OCI-LY7 (cell line): ENCODE measurements at places on chromosomes 5 and 9. TPM values are rescaled to one million over a fixed set of nuclear protein-coding genes. Genes with fewer than 3 reads are reported as not detected.

Gene NEUROG1
- not detected in 2 replicates for total RNA-seq

Gene INSL6
- total RNA-seq = not detected in 2 replicates

Gene CFAP157
- total RNA-seq = 0.13 TPM in 1 of 2 replicates, not detected in the other

Gene SQSTM1
- 68.3 and 81.1 TPM in 2 replicates for total RNA-seq

Gene LCN15
- total RNA-seq = not detected in 2 replicates

Gene OR5C1
- not detected in 2 replicates for total RNA-seq

Gene NTNG2
- 1.9 and 3.2 TPM in 2 replicates for total RNA-seq

Gene PCDHA6
- not detected in 2 replicates for total RNA-seq

Gene HSD17B3
- total RNA-seq = not detected in 2 replicates

Gene ANKRD18A
- not detected in 2 replicates for total RNA-seq

- no peak for DNase-seq
Measured at GRCh38 chr5:176642675-176643490, 4.4 kb upstream of the TSPAN17 start.

DNA sequence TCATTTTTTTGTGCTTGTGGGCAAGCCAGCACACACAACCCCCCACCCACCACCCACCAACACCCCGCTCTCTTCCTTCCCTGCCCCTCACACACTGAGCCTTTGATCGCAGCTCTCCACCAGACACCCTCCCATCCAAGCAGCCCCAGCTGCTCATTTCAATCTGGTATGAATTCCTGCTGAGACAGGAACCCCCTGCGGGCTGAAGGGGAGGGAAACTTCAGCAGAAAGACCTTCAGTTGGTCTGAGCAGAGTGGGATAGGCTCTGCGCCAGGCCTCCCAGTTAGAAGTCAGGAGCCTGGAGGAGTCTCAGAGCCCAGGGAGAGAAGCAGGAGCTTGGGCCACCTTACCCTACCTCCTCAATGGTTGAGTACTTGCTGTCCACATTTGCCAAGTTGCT lies 7.2 kb downstream of the PCDHGC5 start:
- DNase-seq = no peak

- no peak for DNase-seq
Measured at GRCh38 chr5:154390746-154391359, 54.9 kb upstream of the SAP30L start.

DNA sequence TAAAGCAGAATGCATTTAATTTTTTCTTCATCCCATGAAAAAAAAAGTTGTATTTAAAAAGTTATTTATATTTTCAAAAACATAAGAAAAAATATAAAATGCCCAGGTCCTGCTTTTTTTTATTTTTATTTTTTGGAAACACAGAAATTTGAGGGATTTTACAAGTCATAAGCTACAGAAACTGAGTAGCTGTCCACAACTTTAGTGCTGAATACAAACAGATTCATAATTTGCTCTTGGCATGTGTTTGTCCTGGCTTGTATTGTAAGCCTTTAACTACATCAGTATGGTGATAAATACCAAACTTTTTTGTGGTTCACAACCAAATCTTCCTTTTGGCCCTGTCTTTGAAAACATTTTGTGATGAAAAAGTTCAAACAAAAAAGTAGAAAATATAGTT lies 7.5 kb upstream of the PLCXD3 start:
- no peak for DNase-seq

DNA sequence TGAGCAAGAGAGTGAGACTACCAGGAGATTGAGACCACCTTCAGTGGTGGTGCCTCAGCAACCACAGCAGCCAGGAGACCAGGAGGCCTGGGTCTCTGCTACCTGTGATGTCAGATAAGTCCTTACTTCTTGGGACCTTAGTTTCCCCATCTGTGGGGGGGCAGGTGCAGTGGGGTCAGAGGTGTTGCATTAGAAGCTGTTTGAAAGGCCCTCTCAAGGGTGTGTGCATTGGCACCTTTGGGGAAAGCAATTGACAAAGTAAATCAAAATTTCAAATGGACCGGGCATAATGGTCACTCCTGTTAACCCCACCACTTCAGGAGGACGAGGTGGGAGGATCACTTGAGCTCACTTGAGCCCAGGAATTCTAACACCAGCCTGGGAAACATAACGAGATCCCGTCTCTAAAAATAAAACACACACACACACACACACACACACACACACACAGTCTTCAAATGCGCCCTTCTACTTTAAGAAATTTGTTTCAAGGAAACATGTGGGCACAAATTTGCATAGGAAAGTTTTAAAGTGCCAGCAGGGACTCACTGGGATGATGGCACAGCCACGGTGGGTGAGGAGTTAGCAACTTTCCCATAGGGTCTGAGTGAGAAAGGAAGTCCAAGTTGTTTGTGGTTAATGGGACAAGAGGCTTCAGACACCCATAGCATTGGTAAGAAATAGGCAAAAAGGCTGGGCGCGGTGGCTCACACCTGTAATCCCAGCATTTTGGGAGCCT lies 1.3 kb upstream of the AK1 start:
- no peak for DNase-seq

GRCh38 chr9:136671646-136672430 lies 9.1 kb downstream of the EGFL7 start:
- peak; percentile 58 for DNase-seq

- no peak for DNase-seq
Measured at GRCh38 chr9:136117916-136118319, 757 bp downstream of the TMEM250 start.

- no peak for DNase-seq
Measured at GRCh38 chr5:56309262-56309826, 76.2 kb upstream of the ANKRD55 start.

DNA sequence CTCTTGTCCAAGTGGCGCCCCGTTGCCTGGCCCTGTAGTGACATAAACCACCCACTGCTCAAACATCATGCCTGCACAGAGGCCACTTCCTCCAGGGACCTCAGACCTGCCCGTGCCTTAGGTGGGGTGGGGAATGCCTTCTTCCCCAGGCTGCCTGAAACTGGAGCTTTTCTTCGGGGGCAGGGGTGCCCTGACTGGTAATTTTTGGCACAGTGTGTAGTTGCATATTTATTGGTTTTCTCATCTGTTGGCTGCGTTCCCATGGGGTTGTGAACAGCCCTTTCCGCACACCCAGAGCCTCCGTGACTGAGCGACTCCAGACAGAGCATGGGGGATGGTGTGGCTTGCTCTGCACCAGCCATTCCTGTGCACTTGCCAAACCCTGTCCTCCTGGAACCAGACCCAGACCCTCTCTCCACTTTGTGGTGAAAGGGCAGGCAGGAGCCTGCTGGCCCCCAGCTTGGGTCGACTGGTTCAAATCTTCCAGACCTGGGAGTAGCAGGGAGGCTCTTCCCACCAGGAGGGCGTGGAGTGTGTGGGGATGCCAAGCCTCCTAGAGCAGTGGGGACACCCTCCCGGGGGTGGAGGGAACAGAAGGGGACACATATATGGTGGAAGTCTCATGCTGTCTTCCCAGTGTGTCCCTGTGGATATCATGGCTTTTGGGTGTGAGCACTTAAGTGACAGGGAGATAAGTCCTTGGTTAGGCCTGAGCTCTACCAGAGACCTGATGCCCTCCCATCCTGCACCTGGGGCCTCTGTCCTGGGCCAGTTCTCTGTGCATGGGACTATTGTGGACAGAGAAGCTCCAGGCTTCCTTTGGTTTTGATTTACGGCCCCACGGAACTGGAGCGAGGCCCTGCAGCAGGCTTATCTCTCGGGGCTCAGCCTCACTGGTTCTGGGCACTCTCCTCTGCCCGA lies 39.6 kb downstream of the WNK2 start:
- no peak for DNase-seq

- no peak for DNase-seq
Measured at GRCh38 chr9:87950296-87950695, 24.0 kb downstream of the CDK20 start.

GRCh38 chr5:144144956-144145751 lies 25.3 kb downstream of the YIPF5 start:
- no peak for DNase-seq

- no peak for DNase-seq
Measured at GRCh38 chr5:24854850-24855249, 210.1 kb upstream of the CDH10 start.

DNA sequence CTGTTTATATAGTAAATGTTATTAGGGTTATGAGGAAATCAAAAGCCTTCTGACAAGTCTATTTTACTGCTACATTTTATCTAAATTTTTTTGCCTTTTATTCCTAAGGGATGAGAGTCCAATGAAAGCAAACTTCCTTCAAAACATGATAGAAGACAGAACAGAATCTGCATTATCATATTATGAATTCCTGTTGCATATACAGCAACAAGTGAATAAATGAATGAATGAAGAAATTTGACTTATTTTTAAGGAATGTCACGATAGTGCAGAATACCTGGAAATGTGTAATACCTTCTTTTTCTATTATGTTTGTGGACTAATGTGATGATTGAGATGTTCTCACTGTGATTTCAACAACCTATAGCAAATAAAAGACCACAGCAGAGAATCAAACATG lies 13.5 kb upstream of the CAMLG start:
- DNase-seq = no peak

GRCh38 chr9:126000256-126000655 lies 253.1 kb downstream of the PBX3 start:
- no peak for DNase-seq

DNA sequence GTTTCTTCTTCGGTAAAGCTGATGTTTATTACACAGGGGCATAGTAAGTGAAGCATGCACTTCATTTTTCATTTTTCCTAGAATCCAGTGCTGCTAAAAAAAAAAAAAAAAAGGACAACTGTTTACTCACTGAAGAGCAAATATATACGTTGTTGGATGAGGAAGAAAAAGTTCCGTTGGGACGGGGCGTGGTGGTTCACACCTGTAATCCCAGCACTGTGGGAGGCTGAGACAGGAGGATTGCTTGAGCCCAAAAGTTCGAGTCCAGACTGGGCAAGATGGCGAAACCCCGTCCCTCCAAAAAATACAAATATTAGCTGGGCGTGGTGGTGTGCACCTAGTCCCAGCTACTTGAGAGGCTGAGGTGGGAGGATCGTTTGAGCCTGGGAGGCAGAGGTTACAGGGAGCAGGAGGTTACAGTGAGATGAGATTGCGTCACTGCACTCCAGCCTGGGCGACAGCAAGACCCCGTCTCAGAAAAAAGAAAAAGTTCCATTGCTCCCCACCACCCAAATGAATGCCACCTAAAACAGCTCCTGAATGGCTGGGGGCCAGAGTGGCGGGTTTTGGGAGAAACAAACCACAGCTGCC lies 60.1 kb upstream of the GNE start:
- no peak for DNase-seq

- DNase-seq = peak; percentile 33
Measured at GRCh38 chr9:77751341-77752091, 103.4 kb upstream of the GNA14 start.

GRCh38 chr9:106277966-106278365 lies 583.6 kb downstream of the TMEM38B start:
- no peak for DNase-seq

DNA sequence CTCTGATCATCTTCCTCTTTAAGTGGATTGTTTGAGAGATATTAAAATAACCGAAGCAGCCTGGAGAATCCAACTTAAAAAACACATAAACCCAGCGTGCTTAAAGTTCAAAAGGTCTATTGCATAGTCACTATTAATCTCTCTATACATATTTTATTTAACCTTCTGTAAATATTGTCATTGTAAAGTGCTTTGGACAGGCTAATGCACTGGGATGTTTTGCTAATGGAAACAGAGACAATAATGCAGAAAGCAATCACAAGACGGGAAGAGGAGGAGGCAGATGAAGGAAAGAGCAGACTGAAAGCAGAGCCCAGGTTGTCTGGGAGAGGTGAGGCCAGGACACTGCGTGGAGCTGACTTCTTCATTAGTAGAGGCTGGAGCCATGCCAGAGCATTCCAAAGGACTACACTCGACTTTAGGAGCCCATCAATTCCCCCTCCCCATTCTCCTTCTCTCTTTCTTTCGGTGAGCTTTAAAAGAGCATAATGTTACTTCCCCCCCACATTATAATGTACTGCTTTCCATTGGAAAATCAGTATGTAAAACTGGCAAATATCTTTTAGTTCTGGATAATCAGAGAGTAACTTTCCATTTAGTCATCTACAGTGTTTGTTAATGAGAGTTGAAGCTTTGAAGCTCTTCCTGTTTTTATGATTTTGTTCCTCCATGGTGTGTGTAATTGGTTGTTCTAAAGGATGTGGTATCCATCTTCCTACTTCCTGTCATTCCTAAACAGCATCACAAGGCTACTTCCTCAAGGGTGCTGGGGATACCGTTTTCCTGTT lies 307.3 kb upstream of the MPDZ start:
- DNase-seq = no peak

DNA sequence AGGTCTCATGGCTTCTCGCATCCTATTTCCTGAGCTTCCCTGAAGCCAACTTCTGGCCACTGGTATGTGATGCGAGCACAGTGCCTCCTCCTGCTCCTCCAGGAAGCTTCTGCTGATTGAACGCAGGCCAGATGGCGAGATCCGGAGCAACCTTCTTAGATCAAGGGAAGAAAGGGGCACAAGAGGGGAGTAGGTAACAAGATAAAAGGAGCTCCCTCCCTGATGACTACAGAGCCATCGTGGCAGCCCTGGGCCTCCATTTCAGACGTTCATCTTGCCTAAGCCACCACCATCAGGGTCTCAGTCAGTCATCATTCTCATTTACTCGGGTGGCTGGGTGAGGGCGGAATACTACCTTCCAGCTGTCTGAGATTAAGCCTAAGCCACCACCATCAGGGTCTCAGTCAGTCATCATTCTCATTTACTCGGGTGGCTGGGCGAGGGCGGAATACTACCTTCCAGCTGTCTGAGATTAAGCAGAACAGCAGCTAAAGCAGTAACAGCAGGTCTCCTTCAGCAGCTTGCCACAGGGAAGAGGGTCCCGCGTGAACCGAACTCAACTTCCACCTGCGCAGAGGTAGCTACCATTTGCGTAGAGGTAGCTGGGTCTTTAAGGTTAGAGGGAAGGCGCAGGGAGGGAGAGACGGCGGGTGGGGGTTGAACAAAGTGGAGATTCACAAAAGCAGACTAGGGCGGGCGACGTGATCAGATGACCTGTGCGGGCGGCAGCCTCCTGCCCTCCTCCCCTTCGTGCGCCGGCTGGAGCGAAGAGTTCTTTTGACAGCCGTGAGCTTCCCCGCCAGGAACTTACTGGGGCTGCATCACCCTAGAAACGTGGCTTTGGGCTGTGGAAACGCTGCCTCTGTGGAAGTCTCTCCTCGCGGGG lies 27.9 kb upstream of the MGAT1 start:
- DNase-seq = peak; percentile 70

DNA sequence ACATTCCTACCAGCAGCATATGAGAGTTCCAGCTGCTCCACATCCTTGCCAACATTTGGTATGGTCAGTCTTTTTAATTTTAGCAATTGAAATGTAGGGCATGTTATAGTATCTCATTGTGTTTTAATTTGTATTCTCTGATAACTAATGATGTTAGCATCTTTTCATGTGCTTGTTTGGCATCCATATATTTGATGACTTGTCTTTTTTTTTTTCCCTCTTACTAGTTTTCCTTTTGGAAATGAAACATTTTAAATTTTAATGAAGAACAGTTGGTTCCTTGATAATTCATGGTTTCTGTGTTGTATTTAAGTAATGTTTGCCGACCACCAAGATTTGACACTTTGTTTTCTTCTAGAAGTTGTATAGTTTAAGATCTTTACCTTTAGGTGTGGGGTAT lies 8.8 kb downstream of the OGN start:
- DNase-seq = no peak

GRCh38 chr9:83005963-83006362 lies 57.0 kb downstream of the RASEF start:
- no peak for DNase-seq
